ENCODE measurements at places on chromosomes 13 and 19.
A peak's percentile ranks its signal among the peaks of the same experiment; 100 is the strongest.

DNA sequence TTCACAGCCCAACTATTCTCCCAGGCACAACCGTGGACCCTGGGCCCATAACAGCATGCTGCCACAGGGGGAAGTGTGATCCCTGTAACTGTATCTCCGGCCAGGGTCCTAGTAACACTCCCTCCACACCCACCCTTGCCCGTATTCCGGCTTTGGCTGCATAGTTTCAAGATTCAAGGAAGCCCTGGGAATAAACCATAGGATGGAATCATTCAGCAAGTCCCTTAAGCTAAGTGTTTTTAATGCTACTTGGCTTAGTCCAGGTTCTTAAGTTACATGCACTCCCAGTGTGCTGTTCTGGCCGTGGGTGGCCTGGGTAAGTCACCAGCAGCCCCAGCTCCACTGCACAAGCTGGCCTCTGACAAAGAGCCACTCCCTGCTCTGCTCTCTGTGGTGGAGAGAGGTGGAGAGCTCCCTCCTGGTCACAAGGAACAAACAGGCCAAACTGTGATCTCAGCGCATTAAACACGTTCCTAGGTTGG, 532.4 kb upstream of the SGCG start:
- peak; percentile 7 for DNase-seq

GRCh38 chr13:76690611-76691010, 195.6 kb downstream of the KCTD12 start:
- no peak for DNase-seq

GRCh38 chr19:49587227-49587626, 3.8 kb upstream of the PRR12 start:
- DNase-seq, result no peak

- DNase-seq, result no peak
Observed at GRCh38 chr19:8639821-8640401, 9.5 kb downstream of the NFILZ start.

DNA sequence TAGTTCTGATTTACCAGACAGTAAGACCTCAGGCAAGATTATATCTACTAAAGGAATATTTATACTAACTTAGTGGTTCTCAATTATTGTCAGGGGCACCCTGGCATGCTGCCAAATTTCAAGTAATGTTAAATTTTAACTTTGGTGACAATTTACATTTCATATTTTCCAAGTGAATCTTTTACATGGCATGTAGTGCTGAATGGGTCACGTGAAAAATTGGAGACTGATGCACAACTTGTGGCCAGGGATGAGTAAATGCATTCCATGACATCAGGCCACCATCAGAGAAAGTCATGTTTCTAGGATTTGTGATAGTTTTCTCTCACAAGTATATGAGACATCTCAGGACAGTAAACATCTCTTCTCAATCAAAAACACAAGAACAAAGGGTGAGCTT, 202.6 kb upstream of the SOX21 start:
- DNase-seq, result no peak

DNA sequence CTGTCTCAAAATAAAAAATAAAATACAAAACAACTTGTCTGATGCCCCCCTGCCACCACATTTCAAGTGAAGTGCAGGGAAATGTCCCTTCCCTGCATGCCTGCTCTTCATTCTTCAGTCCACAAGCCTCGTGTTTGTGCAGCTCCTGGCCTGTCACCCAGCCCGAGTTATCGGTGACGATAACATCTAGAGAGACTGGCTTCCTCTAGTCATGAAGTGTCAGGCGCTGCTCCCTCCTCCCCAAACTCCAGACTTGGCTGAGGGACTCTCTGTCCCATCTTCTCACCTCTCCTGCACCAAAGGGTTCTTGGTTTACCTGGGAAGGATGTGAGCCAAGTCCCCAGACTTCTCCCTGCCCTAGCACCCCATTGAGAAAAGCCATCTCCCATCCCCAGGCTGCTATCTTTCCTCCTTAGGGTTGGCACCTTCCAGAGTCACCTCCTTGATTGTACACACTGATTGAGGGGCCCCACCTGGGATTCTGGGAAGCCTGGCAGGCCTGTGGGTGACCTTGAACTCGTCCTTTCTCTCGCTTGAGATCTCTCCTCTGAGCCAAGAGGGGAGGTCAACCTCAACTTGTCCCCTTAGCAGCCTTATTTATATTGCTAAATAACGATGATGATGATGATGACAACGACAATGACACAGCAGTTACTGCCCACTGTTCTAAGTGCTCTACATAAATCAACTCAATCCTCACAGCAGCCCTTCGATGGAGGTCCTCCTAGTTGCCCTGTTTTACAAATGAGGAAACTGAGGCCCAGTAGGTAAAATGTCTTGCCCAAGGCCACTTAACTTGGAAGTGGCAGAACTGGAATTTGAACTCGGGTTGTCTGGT, 13.1 kb upstream of the PLAUR start:
- no peak for DNase-seq

GRCh38 chr19:30799865-30800755, 427.9 kb downstream of the ZNF536 start:
- no peak for DNase-seq

DNA sequence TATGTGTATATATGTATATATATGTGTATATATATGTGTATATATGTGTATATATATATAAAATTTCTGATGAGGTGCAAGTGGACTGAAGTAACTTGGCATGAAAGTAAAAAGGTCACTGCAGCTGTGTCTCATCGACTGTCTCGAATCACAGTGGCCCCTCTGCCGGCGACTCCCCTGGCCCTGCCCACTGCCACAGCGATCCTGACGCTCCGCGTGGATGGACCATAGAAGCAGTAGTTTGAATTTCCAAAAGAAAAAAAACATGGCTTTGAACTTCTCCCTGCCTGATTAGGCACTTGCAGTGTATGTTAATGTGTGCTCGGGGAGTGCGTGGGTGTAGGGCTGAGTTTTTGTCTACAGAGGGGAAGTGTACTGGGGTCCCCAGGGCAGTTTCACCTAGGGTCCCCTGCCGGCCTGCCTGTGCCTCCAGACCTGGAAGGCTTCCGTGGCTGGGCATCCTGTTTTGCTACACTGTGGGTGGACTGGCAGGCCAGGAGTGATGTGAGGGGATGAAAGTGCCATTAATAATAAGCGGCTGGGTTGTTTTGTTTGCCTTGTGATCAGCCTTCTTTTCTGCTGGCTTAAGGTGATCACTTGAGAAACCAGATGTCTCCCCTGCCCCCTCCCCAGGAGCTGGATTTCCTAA, 10.8 kb downstream of the ZIC5 start:
- DNase-seq, result no peak

GRCh38 chr13:93847162-93847561, 620.6 kb downstream of the GPC6 start:
- no peak for DNase-seq

DNA sequence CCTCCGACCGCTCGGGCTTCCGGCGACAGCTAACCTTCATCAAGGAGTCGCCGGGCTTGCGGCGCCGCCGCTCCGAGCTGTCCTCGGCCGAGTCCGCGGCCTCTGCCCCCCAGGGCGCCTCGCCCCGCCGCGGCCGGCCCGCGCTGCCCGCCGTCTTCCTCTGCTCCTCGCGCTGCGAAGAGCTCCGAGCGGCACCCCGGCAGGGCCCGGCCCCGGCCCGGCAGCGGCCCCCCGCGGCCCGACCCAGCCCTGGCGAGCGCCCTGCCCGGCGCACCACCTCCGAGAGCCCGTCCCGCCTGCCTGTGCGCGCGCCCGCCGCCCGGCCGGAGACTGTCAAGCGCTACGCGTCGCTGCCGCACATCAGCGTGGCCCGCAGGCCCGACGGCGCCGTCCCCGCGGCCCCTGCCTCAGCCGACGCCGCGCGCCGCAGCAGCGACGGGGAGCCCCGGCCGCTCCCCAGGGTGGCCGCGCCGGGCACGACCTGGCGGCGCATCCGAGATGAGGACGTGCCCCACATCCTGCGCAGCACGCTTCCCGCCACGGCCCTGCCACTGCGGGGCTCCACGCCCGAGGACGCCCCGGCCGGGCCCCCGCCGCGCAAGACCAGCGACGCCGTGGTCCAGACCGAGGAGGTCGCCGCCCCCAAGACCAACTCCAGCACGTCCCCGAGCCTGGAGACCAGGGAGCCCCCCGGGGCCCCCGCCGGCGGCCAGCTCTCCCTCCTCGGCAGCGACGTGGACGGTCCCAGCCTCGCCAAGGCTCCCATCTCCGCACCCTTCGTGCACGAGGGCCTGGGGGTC, 9.6 kb downstream of the C19orf25 start:
- no peak for DNase-seq

- DNase-seq, result no peak
Observed at GRCh38 chr13:51935326-51936171, 73.8 kb downstream of the CCDC70 start.

DNA sequence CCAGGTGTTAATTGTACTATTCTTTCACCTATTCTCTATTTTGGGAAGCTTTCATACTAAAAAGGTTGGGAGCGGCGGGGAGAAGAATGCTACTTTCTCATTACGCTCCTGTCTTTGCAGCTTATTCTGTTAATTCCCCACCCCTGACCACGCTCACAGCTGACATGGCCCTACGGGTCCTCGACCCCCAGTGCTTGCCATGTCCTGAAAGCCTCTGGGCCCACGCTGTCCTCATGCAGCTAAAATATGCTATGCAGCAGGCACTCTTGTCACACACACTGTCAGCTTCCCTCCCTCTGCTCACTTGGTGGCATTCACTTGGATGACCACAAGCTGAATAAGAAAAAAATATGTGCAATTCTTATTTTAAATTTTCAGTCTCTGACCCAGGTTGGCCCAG, 126.3 kb downstream of the RNF17 start:
- DNase-seq, result no peak

GRCh38 chr19:7076151-7076550, 6.6 kb downstream of the ZNF557 start:
- DNase-seq, result no peak

DNA sequence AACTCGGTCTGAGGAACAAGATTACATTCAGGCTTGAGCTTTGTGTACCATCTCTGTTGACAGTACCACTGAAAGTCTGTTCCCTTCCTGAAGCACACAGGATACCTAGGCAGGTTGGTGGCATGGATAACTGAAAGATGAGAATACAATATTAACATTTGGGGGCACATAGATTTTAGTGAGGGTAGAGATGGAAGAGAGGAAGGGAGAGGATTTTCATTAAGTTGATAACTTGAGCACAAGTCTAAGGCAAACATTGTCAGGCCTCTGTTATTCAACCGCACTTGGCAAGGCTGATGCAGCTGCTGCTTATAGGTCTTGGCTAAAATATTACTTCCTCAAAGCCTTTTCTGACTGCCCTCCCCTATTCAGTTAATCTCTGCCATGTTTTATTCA, 10.9 kb downstream of the MIR17HG start:
- no peak for DNase-seq

DNA sequence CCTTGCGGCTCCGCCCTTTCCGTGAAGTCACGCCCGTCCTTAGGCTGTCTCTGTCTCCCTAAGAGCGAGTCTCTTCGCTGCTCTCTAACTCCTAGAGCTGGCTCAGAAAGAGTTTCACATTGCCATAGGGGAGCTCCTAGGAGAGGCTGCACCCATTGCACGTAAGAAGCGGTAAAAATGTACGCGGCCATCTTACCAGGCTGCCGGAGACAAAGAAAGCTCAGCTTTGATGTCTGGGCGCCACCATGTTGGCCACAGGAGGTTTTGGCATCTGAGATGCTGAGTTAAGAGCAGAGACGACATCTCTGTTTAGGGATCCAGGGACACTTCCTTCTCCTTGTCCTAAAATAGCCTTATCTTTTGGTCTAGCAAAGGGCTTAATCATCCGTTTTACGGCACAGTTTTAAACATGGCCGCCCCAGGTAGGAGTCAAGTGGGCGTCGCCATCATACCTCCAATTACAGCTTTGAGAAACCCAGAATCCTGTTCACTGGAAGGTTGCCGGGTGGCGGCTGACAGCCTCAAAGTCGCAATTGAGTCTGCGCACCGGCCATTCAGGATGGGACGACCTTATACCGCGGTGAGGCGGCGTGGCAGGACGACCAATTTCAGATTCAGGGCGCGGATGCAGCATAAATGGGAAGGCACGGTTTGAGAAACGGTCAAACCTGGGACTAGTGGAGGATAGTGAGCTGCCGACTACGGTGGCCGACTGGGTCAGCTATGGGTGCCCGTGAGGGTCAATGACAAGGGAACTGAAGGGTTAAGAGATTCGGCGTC, at the start of gene ZNF793:
Gene ZNF793 (plus strand): TSS at position 553 of the 780 bp plus-strand sequence. CDS start 16,501 bp downstream, outside the sequence.
- peak; percentile 96 for DNase-seq

DNA sequence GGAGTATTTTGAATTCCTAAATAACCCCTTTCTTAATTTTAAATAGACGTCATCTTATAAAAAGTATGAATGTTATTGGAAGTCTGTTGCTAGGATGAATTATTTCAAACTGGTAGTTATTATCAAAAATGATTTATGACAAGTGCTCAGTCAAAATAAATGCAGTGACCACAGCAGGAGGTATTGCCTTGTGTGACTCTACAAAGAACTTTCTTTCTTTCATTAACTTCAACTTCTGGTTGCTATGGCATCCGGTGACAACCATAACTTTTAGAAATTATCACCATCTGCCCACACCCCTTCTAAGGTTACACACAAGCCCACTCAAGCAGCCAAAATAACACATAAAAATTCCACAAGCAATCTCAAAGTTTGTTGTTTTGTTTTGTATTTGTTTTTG, 189.9 kb downstream of the DACH1 start:
- no peak for DNase-seq

DNA sequence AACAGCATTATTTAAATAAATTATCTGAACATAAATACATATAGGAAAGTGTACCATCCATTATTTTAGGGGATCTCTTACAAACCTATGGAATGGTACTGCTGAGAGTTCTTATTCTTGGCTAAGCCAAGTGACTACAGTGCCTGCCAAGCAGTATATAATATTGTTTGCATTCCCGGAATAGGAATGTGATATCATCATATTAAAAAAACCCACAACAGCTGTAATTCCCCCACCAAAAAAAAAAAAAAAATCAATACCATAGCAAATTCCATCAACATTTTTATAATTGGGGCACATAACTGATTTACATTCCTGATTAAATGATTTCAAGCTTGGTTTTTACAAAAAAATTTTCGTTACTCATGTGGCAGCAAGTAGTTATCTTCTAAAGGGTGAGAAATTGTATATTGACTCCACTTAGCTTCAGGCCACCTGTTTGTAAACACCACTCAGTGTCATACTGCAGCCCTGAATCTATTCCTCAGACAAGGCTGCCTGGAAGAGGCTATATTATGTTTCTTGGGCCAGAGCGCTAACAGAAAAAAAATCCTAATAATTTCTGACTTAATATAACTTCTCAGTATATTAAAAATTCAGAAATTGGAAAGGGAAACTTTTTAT, 278.1 kb downstream of the DNAJC15 start:
- DNase-seq, result no peak

- DNase-seq, result no peak
Observed at GRCh38 chr13:35629026-35629425, 152.5 kb upstream of the MAB21L1 start.

Data from spinal cord (tissue), 10 donors.